Activated T-helper 17 cell treated with anti-CD3 and anti-CD28 coated beads, Interleukin-2, amount 50 U/mL, for 72 hours (primary cell): ENCODE measurements at places on chromosomes 3 and 15.

- no peak for ATAC-seq
Observed at GRCh38 chr15:36661042-36661441, 81.6 kb downstream of the CDIN1 start.

GRCh38 chr15:45221053-45221599 is 30.9 kb upstream of the SLC28A2 start:
- peak; percentile 31 for ATAC-seq

DNA sequence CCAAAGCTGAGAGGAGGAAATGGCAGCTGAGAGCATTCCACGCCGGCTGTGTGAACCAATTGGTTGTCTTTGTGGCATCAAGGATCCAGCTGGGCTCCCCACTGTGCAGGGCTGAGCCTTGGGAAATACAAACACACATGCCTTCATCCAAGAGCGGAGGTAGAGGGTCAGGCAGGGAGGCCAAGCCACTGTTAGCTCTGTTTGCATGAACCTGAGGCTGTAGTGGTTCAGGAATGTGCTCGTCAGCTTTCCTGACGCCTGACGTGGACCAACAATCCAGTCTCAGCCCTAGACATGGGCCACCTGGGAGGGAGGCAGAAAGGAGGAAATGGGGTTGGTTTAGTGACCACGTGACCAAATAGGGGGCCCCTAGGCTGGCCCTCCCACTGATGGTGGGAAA is 276.9 kb downstream of the TLE3 start:
- no peak for ATAC-seq

DNA sequence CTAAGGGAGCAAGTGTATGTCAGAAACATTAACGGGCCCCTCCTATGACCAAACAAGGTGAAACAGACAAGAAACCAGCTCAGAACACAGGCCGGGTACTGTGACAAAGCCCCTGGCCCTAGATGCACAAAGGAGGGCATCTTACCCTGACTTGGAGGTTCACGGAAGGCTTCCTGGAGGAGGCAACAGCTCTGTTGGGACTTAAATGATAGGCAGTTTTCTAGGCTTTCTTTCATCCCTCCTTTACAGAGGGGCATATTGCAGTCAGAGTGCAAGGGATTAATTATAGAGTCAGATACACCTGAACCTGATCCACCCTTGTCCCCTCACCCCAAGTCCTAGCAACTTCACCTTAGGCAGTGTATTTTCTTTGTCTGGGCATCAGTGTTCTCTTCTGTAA is 8.4 kb downstream of the EPHB3 start:
- no peak for ATAC-seq

DNA sequence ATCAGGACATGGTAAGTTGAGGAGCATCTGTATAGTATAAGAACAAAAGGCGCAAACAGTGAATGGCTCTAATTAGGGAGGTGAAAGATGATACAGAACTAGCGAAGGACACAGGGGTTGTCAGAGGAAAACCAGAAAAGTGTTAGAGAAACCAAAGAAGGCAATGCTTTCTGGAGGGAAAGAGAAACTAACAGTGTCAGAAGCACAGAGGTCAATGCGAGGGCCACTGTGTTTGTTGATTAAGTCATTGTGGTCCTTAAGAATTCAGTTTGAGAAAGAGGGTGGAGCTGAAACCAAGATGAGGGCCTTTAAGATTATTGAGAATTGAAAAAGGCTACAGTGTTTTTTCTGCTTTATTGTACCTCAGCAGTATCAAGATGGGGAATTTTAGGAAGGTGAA is 28.8 kb downstream of the ATG7 start:
- peak; percentile 82 for ATAC-seq

DNA sequence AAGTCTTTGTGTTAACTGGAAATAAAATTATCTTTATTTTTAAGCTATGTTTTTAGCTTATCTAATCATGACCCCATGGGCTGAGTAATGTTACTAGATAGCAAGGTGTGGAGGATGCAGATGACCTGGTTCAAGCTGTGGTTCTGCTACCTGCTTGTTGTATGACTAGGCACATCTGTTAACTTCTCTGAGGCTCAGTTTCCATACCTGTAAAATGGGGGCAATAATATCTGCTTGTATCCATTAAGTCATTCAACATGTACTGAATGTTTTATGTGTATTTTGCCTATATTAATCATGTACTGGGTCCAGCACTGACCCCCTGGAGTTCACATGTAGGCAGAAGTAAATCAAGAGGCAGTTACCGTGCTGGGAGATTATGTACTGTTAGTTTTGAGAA is 51.5 kb downstream of the CEMIP start:
- no peak for ATAC-seq

DNA sequence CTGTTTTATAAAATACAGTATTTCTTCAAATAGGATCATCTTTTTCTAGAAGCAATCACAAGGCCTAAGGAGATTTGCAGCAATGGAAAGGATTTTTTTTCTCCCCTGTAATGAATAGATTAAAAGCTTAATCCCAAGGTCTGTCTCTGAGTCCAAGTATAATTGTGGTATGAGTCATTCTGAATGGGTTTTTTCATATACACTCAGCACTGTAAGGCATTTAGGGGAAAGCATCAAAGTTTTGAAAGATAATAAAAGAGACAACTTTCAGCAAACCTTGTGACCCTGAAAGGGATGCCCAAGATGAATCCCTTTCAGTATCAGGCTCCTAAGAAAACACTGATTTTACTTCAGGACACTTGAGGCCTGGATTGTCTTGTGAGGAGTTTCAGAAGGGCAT is 23.3 kb upstream of the LARS2 start:
- ATAC-seq = no peak

DNA sequence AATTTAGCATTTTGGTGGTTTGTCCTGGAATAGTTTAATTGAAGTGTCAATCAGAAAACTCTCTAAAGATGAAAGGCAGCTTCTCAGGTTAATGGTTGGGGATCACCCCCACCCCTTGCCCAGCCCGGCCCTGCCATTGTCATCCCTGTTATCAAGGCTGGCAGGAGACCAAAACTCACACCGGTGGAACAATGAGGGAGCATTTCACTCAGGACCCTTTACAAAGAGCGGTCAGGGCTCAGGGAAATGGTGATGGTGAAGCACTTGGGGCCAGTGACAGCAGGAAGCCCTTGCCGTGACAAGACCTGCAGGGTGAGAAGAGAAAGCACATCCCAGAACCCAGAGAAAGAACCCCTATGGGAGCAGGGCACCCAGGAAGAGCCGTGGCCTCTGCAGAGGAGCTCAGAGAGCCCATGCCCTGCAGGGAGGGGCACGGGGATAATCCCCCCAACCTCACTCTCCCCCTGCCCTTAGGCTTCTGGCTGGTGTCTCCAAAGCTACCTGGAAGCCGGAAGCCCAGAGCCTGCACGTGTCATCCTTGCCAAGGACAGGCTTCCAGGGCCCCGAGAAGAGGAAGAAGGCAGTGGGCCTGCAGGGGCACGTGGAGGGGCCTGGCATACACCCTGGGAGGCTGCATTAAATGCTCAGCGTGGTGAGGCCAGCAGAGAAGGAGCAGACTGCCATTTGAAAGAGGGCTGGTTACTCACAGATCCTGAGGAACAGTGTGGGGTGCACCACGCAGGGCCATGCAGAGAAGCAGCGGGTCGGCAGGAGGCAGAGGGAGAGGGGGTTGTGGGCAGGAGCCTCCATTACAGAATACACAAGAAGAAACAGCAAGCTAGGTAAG is 80.6 kb upstream of the PRR20G start:
- no peak for ATAC-seq

DNA sequence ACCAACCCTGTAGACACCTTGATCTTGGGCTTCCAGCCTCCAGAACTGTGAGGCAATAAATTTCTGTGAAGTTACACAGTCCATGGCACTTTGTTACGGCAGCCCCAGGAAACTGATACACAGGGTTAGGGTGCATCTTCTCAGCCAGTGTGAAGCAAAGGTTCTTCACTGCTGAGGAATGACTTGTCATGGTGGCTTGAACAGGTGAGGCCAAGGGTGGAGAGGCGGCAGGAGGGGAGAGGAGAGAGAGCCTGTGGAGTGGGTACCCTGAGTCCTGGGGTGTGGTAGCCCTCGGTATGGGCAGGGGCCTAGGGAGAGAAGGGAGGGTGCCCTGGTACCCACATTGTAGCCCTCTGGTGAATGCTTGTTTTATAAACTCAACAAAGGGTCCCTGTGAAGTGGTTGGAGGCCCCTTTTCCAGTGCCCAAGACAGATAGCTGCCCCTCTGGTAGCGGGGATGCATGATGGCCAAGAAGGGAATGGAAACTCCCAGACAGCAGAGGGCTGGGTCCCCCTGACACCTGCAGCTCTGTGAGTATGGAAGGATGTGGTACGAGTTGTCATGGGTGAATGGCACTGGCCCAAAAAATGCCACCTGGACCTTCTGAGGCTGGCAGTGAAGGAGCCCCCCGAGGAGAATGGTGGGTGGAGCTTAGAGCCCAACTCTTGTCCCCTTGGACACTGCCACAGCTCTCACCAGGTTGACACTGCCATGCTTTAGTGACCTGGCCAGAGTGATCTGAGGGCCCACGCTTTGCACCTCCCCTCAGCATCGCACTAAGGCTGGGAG is 49.6 kb downstream of the SPSB4 start:
- no peak for ATAC-seq

DNA sequence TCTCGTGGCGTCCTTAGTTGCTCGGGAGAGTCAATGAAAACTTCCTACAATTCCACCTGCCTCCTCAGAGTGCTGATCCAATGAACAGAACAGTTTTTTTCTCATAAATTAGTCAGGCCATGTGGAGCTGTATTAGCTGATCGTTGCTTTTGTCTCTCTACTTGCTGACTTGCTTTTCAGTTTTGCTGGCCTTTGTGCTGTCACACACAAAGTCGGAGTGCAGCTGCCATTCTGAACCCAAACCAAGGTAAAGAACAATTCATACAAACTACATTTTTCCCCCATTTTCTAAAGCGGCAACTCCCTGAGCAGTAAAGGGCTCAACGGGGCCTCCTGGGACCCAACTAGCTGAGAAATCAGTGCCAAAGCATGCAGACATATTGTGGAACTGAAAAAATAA is 43.1 kb downstream of the MEIS2 start:
- no peak for ATAC-seq

GRCh38 chr3:188137051-188137450 is 16.9 kb upstream of the LPP start:
- ATAC-seq = no peak

- no peak for ATAC-seq
Observed at GRCh38 chr3:15409239-15409638, 18.1 kb downstream of the METTL6 start.

GRCh38 chr3:66479532-66479947 is 21.3 kb downstream of the LRIG1 start:
- peak; percentile 70 for ATAC-seq

DNA sequence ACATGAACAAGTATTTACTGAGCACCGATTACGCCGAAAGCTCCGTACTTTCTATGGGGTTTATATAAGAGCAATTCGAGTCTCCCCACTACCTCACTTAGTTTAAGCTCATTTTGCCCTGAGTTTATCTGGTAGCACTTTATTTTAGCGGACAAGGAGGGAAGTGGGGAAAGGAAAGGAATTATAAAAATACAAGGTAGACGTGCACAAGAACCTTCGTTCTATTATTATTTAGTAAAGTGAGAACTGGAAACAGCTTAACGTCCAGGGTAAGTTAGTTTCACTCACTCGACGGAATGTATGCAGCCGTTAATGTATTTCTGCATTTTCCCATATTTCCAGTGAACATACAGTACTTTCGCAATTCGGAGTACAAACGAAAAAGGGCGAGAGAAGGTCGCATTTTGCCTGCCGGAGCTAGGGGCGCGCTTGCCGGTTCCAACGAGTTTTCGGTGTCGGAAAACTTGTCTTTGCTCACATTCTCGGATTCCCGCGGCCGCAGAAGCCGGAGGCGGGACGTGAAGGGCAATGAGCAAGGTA is 1.2 kb upstream of the STT3B start:
- no peak for ATAC-seq

GRCh38 chr3:50278880-50279224 is at the start of gene LSMEM2:
Gene LSMEM2 (plus strand): TSS chr3:50279087. CDS start chr3:50279114, 27 bp downstream.
- no peak for ATAC-seq

- ATAC-seq = no peak
Observed at GRCh38 chr3:124722589-124722988, 7.7 kb upstream of the UMPS start.

- no peak for ATAC-seq
Observed at GRCh38 chr15:64521726-64522164, 61.4 kb downstream of the ZNF609 start.

GRCh38 chr3:18474202-18474601 is 49.1 kb upstream of the SATB1 start:
- ATAC-seq = no peak

- ATAC-seq = no peak
Observed at GRCh38 chr15:89150287-89150686, 62.0 kb downstream of the ABHD2 start.

GRCh38 chr3:139443186-139443585 is 33.1 kb downstream of the RBP2 start:
- no peak for ATAC-seq

DNA sequence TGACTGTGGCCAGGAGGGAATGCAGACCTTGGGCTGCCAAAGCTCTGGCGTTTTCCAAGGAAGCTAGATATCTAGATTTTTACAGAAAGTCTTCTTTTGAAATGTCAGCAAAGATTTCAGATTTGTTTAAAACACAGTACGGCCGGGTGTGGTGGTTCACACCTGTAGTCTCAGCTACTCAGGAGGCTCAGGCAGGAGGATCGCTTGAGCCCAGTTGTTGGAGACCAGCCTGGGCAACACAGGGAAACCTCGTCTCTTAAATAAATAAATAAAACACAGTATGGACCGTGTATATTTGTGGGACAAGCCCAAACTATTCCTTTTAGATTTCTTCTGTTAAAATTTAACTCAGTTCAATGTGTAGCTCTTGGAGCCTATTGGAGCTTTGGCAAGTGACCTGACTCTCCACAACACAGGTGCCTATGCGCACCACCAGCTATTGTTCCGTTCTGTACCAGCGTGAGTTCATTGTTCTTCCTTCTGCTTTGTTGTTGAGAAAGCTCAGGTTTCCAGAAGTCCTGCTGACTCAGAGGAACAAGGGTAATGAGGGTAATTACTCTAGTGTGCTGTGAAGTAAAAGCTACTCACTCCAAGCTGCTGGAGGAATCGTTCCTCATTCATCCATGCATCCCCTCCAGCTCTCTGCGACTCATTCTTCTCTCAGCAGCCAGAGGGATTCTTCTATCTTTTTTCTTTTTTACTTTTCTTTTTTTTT is 73.1 kb upstream of the SLC6A6 start:
- no peak for ATAC-seq

DNA sequence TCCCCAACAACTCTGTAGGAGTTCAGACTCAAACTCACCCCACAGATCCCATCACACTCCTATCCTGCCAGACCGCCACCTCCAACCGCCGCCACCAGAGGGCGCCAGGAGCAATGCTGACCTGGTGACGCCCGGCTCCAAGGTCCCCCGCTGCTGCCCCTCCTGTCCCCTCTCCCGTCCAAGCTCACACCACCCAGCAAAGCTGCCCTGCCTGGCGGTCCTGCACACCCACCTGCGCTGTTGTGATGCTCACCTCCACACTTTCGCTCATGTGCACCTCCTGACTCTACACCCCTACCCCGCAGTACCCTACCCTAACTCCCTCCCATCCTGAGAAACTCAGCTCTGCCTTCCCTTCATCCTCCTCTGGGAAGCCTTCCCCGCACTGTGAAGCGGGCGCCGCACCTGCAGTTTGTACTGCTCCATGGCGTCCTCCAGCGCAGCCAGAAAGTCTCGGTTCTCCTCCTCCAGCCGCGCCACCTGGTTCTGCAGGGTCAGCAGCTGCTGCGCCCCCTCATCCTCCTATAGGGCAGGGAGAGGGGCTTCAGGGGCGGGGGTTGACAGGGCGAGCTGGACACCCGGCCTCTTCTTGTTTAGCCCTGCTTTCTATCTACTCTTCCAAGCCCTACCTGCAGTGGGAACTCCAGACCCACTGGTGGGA is 7.9 kb downstream of the KIF7 start:
- ATAC-seq = peak; percentile 71

- no peak for ATAC-seq
Observed at GRCh38 chr3:34323517-34323916, 525.1 kb downstream of the PDCD6IP start.
